Activated CD4-positive, CD25-positive, alpha-beta regulatory T cell (primary cell): ENCODE measurements at places on chromosomes 6 and 20.

GRCh38 chr6:108771421-108771820 lies 76.8 kb upstream of the ARMC2 start:
- no peak for DNase-seq

DNA sequence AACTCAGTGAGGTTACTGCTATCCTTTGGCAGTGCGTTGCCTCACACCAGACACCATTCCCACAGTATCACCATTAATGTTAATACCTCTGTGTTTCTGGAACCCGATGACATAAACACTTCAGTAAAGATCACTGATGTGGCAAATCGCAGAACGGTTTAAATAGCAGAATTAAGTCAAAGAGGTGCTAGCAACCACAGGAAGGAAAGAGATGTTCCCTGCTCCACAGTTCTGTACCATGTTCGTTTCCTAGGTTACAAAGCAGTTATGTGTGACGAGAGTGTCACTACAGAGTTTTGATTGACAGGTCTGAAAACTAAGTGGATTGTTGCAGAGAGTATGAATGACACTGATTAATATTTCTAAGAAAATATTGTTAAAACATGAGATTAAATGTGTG lies 272.3 kb downstream of the KHDRBS2 start:
- DNase-seq: no peak

- DNase-seq: no peak
Observed at GRCh38 chr6:51706086-51706485, 381.3 kb downstream of the PKHD1 start.

DNA sequence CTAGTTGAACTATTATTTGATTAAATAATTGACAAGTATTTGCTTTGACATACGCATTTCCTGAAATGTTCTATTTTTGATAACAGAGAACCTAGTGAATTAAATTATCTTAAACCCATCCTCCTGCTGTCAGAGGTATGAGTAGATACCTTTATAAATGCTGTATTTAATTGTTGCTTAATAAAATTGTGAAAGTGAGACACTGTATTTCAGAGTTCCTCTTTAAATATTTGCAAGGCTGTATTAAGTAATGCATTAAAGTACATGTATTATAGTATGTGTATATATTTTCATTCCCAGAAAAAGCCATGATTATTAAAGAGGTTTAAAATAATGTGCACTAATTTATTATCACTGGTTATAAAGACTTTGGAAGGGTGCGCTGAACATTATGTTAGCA lies 483.8 kb downstream of the TFAP2B start:
- DNase-seq: no peak

DNA sequence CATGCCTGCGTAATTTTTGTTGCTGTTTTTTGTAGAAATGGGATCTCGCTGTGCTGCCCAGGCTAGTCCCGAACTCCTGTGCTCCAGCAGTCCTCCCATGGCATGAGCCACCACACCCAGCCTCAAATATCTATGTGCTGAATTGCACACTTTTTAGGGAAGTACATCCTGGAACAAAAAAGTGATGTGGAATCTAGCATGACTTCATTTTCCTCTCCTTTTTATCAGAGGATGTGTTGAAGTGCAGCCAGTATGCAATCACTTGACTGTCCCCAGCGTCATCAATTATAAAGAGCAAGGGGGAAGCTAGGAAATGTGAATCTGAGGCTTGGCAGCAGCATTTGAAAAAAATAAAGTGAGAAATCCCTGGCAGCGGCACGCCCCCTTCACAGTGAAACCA lies 6.4 kb upstream of the EXOC2 start:
- no peak for DNase-seq
